Effector CD8-positive, alpha-beta T cell (primary cell): ENCODE measurements at places on chromosomes 11 and 22.

DNA sequence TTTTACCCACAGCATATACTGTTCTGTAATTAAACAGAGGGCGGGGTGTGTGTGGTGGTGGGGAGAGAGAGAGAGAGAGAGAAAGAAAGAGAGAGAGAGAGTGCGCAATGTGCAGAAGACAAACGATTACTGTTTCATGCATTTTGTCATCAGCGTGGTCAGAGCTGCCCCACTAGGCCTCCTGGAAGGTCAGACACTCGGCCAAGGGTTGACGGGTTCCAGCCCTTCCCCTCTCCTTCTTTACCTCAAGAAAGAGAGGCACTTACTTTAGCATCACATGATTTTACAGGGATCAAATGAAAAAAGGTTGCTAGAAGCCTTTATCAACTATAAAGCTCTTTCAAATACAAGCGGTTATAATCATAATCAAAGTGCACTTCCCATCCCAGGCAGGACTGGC is 269.2 kb upstream of the SORL1-AS1 start:
- DNase-seq, result no peak

GRCh38 chr22:20083157-20083890 is 3.3 kb downstream of the DGCR8 start:
- DNase-seq, result no peak

- no peak for DNase-seq
Observed at GRCh38 chr11:10032935-10033334, 261.1 kb downstream of the SBF2 start.

DNA sequence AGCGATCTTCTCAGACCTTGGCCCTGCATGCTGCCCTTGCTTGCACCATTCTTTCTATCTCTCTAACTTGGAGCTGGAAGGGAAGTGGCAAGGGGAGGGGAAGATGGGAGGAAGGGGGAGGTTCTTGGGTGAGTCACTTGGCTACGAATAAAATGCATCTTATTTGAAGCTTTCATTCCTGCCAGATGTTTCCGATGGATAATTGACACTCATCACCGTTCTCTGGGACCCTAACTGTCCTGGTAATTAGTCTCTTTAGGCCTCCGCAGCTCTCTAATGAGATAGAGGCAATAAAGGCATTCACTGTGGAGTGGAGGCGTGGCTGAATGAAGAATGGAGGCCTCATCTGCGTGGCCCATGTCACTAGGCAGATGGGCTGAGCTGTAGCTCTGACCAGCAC is 960.1 kb downstream of the NTM start:
- no peak for DNase-seq

GRCh38 chr22:43395086-43395695 is 16.6 kb upstream of the MPPED1 start:
- no peak for DNase-seq

DNA sequence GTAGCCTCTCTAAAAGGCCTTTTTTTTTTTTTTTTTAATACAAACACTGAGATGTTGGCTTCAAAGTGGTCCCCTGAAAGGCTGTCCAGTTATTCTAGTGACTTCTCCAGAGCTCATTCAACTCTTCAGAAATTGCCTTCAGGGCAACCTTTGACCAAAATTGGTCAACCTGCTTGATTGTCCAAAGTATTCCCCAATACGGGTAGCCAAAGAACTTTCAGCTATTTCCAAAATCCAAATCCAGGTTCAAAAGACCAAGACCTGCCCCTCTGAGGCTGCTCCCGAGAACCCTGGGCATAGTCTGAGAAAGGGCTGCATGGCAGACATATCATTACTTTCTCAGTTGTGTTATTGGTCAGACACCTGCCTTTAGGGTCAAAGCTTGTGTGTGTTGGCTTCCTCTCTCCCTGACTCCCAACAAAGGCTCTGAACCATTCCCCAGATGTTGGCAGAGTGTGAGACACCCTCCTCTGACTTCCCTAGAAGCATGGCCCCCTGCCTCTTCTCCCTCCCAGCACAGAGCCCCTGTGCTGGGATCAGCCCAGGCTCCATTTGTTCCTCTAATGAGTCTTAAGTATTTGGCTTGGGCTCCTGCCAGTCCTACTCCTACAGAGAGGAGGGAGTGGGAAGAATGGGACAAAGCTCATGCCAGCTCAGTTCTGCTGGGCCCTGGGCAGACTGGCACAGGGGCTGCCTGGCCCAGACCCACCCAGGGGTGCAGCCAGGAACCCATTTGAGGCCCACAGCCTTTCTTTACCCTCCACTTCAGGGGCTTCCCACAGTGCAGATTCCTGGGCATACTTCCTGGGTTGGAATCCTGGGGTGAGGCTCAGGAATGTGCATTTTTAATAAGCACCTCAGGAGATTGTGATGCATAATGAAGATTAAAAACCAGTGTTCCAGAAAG is 30.3 kb downstream of the TNKS1BP1 start:
- DNase-seq, result no peak

- DNase-seq, result no peak
Observed at GRCh38 chr22:37990862-37991261, 6.5 kb upstream of the SOX10 start.

DNA sequence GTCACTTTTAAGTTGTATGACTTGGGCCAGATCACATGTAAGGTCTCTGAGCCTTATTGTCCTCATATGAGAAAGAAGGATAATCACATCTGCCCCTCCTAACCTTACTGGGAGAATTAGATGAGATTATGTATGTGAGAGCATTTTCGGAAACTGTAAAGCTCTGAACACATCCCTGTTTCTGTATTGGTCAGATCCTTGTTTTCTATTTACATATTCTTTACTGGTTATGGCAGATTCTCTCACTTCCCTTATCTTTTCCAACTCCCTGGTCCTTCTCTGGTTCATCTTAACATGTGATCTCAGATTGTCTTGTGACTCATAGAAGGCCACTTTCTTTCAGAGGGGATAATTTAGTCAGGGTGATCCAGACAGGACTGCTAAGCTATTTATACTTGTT is 41.8 kb downstream of the CCDC81 start:
- no peak for DNase-seq

- no peak for DNase-seq
Observed at GRCh38 chr11:74680703-74681531, 50.3 kb downstream of the CHRDL2 start.

- no peak for DNase-seq
Observed at GRCh38 chr11:127627629-127628457, 627.3 kb upstream of the KIRREL3 start.

DNA sequence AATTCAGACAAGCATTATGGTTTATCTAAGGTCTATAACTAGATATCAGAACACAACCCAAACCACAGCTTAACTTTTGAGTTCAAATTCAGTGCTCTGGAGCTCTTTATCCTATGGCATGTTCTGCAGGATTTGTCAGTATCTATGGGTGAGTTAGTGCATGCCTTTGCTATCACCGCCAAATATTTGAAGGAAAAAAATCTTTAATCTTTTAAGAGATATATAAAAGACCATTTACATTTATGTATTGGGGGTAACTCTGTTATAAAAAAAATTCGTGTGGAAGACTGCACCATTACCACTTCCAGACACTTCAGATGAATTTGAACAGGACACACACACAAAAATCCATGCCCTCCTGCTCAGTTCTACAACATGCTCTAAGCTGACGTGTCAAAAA is 313.5 kb upstream of the CHORDC1 start:
- no peak for DNase-seq

DNA sequence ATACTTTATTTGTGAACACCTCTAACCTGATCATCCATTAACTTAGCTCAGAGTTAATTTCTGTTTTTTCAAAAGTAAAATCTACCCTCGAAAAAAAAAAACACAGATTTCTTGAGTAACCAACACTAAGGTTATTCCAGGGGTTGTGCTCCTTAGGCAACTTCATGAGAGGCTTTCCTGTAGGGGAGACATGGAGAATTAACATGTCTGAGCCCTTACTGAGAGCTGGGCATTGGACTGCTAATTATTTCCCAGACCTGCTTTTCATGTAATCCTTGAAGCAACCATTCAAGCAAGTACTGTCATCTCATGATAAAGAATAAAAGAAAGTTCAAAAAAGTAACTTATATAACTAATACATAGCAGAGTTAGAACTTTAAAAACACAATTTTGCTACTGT is 13.5 kb upstream of the UPB1 start:
- DNase-seq, result no peak

DNA sequence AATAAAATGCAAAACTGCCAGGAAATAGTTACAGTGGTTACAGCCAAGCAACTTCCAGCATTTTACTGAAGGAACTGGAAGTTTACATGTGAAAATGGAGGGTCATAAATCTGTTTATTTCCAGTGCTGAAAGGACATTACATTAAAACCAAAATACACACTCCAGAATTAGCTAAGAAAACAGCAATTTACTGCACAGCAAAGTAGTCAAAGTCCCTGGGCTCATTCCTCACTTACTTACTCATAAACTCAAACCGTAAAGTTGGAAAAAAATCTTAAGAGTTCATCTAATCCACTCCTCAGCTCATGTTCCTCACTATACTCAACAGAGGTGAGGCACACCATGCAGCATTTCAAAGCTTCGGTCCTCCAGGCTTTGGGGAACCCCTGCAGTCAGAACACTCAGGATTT is 17.4 kb downstream of the CTSC start:
- DNase-seq, result no peak

DNA sequence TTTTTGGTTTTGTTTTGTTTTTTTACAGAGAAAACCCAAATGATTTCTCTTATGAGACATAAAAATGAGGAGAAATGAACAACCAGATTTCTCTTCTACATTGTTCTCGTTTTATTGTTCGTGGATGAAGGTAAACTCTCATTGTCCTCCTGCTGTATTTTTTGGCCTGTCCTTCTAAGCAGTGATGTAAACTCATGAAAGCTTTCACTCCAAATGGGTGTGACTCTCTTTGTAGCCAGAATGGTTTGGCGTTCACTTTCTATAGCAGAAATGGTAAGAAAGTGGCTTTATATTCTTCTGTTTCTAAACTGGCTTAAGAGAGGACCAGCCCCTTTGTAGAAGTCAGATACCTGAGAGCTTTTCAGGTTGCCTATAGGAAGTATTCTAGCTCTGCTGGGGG is 15.5 kb upstream of the BMAL1 start:
- no peak for DNase-seq

- DNase-seq, result no peak
Observed at GRCh38 chr11:17171343-17171742, 36.4 kb downstream of the PIK3C2A start.

DNA sequence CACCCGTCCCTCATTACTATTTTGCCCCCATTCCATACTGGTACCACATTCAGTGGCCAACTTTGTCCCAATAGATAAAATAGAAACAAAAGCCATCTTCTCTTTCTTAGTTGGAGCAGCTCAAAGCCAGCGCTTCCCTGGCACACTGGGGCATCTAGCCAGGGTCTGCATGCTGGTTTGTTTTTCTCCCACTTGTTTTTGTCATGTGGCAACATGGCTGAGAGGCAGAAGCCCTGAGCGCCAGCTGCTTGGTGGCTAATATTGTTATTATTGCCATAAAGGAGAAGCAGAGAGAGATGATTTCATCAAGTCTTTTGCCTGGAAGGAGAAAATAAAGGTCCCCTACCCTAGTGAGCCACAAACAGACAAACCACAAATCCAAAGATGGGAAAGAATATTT is 48.4 kb upstream of the CRTAM start:
- DNase-seq, result no peak

DNA sequence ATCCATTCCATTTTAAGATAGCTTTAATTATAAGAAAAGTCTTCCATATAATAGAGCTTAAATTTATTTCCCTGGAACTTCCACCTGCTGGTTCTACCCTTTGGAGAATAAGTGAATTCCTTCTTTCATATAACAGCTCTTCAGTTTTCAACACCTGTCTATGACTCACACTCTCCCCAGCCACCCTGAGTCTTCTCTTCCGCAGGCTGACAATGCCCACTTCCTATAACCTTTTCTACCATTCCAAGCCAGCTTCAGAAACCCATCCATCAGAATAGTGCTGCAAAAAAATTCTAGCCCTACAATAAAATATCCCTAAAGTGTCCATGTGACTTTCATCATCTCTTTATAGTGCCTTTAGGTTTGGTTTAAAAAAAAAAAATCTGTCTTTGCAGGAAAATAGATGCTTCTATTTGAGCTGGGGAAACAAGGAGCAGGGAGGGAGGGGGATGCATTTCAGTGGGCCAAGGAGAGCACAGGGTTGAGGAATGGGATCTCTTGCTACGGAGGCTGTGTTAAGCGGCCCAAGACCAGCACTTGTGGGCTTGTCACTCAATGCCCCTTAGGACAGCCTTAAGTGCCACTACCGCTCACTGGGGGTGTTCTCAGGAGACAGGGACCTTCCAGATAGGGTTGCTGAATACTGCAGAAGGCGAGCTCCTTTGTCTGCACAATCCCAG is 178.6 kb downstream of the DSCAML1 start:
- no peak for DNase-seq

- DNase-seq, result no peak
Observed at GRCh38 chr11:3823303-3823702, 14.9 kb downstream of the PGAP2 start.

DNA sequence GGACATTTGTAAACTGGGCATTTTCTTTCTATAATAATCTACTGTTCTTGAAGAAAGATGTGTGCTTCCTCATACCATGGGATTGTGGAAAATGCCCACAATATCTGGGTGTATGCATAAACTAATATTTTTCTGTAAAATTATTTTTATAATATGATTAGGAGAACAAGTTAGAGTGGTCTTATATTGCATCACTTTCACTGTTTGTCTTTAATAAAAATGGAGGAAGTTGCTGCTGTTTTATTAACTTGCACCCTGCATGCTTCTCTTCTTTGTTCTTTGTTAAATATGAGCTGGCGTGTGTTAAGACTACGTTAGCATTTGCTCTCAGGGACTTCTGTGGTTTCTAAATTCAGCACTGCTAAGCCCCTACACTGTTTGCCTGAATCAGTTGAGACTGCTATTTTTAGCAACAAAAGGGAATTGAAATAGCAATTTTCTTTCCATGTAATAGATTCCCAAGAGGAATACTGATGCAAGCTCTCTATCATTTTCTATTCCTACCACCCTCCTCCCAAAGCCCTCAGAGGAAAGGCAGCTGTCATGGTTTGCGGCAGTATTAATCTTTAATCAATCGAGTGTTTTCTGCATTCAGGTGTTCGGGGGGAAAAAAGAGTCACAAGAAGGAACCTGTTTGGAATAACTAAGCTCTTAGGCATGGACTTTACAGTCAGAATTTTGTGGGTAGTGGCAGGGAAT is 56.1 kb downstream of the HSD17B12 start:
- no peak for DNase-seq

GRCh38 chr11:13335319-13335718 is 57.7 kb downstream of the BMAL1 start:
- DNase-seq, result peak; percentile 48

DNA sequence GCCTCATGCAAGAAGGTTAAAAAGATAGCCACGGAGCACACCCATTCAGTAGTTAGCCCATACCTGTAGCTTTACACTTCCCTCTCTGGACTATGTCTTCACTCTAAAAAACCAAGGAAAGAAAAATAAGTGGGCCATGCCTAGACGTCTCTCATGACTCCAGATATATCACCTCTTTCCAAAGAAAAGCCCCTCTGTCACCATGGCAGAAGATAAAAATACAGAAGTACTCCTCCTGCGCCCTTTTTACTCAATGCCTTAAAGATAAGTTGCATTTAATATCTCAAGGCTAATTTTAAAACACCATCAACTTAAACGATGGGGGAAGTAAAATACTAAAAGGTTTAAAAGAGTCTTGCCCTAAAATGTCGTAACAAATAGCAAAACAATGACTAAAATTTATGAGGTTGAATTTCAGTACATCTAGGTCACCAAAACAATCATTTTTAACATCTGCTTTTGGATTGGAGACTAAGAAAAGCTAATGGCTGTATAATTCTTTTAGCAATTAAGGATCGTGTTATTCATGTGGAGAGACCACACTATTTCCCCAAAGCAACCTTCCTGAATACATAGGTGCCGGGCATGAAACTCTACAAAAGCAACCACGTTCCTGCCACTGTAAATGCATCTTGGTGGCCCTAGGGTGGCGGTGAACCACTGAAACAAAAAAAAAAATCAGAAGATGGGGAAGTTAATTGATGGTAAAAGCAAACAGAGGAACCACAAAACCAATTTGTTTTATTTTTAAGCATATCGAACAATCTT is 46.0 kb downstream of the CELF1 start:
- DNase-seq, result no peak
